Stimulated activated CD4-positive, alpha-beta T cell treated with anti-CD3 and anti-CD28 coated beads, Interleukin-12 subunit alpha, Interleukin-12 subunit beta, amount 100 ng/mL, for 4 hours (primary cell): ENCODE measurements at places on chromosomes 6 and 20.
A peak's percentile ranks its signal among the peaks of the same experiment; 100 is the strongest.

GRCh38 chr6:41972826-41973225, 31.2 kb upstream of the CCND3 start:
- no peak for DNase-seq

DNA sequence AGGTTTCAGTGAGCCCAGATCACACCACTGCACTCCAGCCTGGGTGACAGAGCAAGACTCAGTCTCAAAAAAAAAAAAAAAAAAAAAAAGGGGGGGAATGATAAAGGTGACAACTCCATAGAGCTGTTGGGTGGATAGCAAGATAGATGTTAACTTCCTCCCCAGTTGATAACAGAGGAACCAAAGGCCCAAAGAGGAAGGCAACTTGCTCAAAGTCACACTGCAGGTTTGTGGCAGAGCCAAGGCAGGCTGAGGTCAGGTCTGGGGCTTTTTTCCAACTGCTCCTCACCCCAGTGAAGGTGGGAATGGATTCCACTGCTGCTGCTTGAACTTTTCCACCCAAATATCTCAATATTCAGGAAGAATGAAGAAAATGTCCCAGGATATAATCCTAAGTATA, 26.7 kb downstream of the HCK start:
- DNase-seq, result no peak

DNA sequence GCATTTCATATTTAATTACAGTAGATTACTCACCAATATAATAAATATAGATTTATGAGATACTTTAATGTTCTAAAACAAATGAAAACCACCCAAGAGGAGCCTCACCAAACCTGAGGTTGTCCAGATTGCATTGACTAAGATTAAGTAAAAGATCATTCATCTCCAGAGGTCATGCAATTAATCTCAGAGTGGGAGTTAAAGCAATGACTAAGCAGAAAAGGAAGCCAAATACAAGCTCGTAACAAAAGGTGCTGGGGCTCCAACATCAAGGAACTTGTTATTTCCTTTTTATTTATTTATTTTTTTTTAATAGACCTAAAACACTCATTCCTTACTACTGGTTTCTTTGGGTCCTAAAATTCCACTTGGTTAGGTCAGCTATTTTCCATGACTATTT, 57.7 kb downstream of the RSPO3 start:
- no peak for DNase-seq

- peak; percentile 83 for DNase-seq
Measured at GRCh38 chr6:89819336-89820130, at the start of gene MDN1. Gene MDN1, minus strand, starts transcription at chr6:89819794. Its CDS starts 187 bp downstream, at chr6:89819607.

GRCh38 chr6:36020154-36020553, 4.3 kb downstream of the SLC26A8 start:
- no peak for DNase-seq

- DNase-seq, result no peak
Measured at GRCh38 chr20:15119852-15120487, 782.6 kb upstream of the FLRT3 start.
